Midbrain (tissue), 1 donor: ENCODE measurements at places on chromosomes 2 and 18.
A peak's percentile ranks its signal among the peaks of the same experiment; 100 is the strongest.

GRCh38 chr18:36811955-36812354 is 16.8 kb downstream of the TPGS2 start:
- DNase-seq, result no peak

GRCh38 chr18:12036201-12036751 is 55.0 kb downstream of the IMPA2 start:
- no peak for DNase-seq

- DNase-seq, result no peak
Measured at GRCh38 chr2:188664416-188664815, 309.8 kb upstream of the COL3A1 start.

GRCh38 chr18:11040823-11041656 is 108.3 kb downstream of the PIEZO2 start:
- DNase-seq, result peak; percentile 82

DNA sequence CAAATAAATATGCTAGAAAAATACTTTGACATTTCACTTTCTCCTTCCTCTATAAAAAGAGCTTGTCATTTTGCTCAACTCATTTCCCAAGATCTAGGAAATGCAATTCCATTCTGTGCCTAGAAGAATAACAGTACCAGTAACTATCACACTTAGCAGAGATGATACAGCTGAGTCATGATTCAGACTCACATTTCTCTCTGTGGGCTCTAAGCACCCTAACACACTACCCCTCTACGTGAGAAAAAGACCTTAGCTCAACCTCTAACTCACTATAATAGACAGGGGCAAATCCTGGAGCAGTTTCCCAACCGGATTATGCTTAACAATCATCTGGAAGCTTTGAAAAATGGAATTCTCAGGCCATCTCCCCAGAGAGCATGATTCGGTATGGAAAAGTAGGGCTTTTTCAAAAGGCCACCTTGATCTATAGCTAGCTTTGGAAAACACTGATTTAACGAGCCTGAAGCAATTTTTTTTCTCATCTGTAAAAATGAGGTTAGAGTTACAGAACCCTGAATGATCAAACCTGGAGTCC is 1312.3 kb upstream of the PIK3C3 start:
- DNase-seq, result no peak

DNA sequence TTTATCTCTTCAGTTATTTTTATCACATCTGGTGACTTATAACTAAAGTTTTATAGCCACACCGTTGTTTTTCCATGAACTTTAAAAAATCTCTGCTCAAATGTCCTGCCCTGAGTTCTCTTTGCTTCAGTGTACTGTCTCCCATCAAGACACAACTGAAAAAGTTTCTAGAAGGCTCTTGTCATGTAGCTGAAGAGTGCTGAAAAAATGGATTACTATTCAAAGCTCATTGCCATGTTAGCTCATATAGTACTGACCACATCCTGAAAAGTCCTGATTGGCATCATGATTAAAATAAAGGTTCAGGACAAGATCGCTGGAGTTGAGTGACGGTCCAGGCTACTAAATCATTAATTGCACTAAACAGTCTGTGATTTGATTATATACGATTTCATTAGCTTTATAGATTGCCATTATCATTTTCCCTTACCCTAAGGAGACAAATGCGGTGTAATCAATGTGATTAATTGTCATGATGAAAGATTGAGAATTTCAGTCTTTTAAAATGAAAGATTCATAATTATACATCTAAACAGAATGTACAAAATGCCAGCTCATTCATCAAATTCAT is 62.2 kb downstream of the MFSD6 start:
- DNase-seq, result no peak

GRCh38 chr2:10721396-10722251 is at the start of gene ATP6V1C2:
Gene ATP6V1C2 (plus strand): TSS chr2:10721630. CDS start chr2:10722850, 1,220 bp downstream.
- no peak for DNase-seq

GRCh38 chr2:88845772-88846661 is 154.5 kb downstream of the RPIA start:
- DNase-seq, result no peak

GRCh38 chr2:675982-676646 is 1.1 kb downstream of the TMEM18 start:
- no peak for DNase-seq

DNA sequence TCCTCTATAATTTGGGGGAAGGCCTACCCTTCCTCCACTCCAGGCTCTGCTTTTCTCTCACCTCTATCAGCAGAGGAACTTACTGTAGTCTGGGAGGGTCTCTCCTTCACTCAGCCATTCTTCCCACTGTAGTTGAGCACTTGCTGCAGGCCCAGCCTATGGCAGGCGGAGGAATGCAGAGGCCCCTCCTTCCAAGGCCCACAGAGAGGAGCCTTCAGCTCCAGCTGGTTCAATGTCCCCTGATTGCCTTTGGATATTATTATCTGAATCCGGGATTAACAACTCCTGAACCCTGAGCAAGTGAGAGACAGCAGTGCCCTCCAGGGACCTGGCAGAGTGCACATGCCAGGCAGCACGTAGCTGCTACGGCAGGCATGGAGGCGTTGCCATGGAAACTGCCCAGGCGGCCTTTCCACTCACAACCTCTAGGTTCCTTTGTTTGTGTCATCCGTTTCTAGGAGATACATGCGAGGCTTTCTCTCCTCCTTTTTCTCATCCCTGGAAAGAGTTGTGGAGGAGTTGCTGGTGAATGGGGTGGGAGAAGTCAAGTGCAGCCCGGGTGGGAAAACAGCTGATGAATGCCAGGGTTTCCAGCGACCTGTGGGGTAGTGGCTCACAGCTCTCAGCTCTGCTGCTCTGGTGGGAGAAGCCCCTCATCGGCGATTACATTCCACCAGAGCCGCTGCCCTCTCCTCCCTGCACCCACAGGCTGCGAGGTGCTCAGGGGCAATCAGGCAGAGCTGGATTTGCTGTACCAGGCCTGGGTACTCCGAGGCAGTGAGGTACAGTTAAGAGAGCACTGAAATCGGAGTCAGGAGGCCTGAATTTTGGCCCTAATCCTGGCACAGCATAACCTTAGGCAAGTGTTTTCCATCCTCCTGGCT is 55.3 kb upstream of the HK2 start:
- no peak for DNase-seq

DNA sequence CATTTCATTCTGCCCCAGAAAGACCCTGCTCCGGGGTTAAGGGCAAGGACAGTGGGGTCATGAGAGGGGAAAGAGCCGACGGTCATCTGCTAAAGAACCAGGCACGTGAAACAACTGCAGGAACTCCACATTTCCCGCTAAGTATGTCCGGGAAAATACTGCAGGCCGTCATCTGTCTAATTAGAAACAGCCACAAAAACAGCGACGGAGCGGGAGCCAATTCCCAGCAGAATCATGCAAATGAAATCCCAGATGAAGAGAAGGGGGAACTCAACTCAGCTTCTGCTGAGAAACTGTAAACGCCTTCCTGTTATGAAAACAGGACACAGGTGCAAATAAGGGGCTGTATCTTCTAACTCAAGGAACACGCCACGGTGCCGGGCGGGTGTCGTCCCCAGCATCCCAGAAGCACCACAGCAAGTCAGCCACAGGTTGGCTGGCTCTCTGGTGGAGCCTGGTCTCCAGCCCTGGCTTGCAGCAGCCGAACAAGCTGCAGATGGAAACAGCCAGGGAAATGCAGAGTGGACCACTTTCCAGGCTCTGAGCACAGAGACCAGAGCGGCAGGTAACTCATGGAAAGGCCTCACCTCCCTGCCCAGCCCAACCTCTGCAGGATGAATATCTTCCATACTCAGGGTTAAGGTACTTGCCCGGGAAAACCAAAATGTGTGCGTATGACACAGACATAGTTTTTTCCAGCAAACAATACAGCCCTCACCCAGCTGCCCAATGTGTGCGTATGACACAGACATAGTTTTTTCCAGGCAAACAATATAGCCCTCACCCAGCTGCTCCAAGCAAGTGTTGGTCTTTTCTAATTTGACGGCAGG is 28.9 kb downstream of the PXDN start:
- DNase-seq, result no peak

GRCh38 chr2:215363039-215363438 is 51.2 kb downstream of the ATIC start:
- no peak for DNase-seq

DNA sequence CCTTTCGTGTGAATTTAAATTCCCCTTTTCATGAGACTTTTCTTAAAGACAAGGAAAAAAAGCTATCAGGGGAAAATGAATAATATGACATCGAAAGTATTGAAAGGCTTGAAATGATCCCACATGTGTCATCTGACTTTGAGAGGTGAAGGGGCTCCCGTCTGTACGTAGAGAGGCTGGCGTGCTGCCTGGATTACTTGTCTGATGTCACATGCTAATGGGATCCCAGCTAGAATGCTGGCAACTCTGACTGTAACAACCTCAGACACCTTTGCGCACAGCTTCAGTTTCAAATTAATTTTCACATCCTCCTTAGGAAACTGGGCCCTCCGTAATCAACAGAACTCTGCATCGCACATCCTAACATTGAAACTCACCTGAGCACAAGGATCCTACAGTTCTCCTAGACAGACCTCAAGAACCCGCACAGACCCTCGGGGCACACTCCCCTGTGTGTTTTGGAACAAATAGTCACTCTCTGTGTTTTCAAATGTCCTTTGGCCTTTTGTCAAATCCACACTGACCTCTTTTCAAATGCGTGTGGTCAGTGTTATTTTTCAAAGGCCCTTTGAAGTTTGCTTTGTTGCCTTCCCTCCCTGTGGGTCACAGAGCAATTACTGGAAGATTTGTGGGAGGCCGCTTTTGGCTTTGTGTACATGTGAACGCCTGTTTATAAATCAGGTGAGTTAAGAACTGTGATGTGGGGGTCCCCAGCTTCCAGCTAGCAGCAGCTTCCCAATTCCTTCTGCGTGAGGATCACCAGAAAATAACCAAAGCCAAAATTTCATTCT is 65.9 kb downstream of the IL1R2 start:
- DNase-seq, result no peak

GRCh38 chr2:13666582-13667414 is 950.1 kb downstream of the TRIB2 start:
- no peak for DNase-seq

GRCh38 chr2:119637371-119637770 is 41.6 kb upstream of the TMEM177 start:
- DNase-seq, result peak; percentile 11

- DNase-seq, result no peak
Measured at GRCh38 chr18:54075689-54076088, 148.8 kb downstream of the MBD2 start.

DNA sequence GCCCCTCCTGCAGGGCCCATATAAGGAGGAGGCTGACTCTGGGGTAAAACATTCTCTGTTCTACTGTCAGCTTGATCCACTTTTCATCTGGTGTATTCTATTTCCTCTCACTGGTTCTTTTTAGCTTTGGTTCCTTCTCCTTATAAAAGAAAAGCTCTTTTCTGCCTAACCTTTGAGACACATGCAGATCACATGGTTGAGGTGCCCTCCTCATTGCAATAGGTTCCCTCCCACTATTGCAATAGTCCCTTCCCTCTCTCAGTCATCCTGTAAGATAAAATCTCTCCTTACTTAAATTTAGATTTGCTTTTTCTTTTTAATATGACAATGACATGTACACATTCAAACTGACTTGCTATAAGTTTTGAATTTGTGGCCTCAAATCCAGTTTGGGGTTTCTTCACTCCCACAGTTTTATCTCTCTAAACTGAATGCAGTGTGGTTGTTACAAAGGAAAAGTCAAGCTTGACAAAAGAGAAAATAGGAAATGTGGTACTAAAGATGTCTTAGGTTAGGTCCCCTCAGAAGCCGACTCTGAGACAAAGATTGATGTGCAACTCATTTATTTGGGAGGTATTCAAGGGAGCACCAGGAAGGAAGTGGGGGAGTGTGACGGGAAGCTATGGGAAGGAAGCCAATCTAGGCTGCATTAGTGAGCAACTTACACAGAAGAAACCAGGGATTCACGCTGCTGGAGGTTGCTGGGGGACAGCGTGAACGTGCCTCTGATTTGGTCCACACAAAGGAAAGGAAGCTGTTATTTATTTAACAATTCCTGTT is 127.6 kb upstream of the LINC00305 start:
- DNase-seq, result no peak

- DNase-seq, result no peak
Measured at GRCh38 chr18:35512761-35513160, 15.0 kb upstream of the INO80C start.

DNA sequence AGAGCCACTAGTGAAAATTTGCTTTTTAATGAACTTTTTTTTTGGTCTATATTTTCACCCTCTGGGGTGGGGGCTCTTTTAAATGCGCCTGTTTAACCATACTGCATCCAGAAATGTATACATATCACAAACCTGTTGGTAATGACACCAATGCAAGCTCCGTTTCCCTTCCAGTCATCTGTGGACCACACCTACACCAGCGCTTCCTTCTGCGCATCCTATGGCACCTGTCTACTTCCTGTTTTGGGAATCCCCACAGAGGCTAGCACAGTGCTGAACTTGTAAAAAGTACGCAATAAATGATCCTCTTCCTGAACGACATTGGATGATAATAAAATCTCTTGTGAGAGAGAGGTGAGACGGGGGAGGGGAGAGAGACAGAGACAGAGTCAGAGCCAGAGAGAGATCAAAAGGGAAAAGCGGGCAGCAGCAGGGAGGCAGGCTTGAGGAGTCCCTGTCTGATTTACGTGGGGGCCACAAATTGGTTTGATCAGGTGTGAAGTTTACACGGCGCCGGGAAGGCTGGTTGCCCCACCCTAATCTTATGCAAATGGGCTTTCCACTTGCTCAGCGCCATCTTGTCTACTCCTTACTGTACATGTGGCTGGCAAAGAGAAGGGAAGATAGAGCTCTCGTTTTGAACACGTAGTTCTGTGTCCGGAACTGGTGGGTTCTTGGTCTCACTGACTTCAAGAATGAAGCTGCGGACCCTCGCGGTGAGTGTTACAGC is 38.1 kb upstream of the SLC38A11 start:
- DNase-seq, result no peak

DNA sequence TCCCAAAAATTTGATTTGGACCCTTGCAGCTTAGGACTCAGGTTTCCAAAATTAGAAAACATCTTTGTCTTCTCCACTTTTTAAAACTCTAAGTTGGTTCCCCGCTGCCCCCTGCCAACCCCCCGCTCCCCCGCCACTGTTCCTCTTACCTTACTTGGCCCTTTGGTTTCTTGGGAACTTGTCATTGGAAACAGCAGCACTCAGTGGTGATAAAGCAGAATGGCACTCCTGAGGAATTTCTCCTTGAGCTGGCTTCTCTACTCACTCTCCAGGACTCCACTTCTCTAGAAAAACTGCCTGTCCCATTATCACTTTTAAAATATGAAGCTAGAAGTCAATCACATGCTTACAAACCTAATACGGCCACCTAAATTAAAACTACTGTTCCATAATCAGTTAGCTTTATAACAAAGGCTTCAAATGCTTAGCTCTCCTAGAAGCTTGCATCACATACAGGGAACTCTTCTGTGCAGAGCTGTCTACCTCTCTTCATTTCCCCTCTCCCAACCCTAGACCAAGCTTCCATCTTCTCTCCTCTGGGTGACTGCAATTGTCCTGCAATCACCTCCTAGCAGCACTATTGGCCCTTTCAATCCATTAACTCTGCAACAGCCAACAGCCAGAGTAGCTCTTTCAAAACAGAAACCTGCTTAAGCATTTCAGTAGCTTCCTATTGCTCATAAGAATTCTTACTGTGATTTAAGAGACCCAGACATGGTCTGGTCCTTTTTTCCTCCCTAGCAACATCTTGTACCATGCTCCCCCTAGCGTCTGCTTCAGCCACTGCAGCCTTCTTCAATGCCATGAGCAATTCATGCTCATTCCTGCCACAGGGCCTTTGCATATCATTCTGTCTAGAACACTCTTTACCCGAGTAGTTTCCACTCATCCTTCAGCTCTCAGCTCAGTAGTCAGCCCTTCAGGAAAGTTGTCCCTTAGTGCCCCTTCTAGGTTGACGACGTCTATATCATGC is 15.2 kb upstream of the PLEKHM3 start:
- DNase-seq, result peak; percentile 54
